ENCODE measurements at places on chromosomes 4 and X. TPM values are rescaled to one million over a fixed set of nuclear protein-coding genes. Genes with fewer than 3 reads are reported as not detected.

Gene SPANXA2
- not detected for polyA plus RNA-seq

Gene CT45A3
- polyA plus RNA-seq = not detected

Gene NAP1L2
- 2.0 TPM for polyA plus RNA-seq

Gene NDUFC1
- polyA plus RNA-seq = 71.7 TPM

Gene SOD3
- 50.0 TPM for polyA plus RNA-seq

Gene UCP1
- polyA plus RNA-seq = 0.56 TPM

Gene MAGEC3
- polyA plus RNA-seq = not detected

Gene ADH1B
- 1,151 TPM for polyA plus RNA-seq

Gene LEF1
- polyA plus RNA-seq = 1.00 TPM

Gene AMER1
- 1.8 TPM for polyA plus RNA-seq

Gene PIN4
- 29.2 TPM for polyA plus RNA-seq

Gene POLN
- 2.8 TPM for polyA plus RNA-seq

Gene SRP72
- polyA plus RNA-seq = 36.8 TPM

Gene LNX1
- 14.1 TPM for polyA plus RNA-seq

Gene RNF150
- polyA plus RNA-seq = 3.0 TPM

Gene PAK3
- 7.2 TPM for polyA plus RNA-seq

Gene MAGEB10
- polyA plus RNA-seq = not detected

Gene ARAP2
- polyA plus RNA-seq = 1.3 TPM

Gene GPR119
- polyA plus RNA-seq = not detected

Gene CCDC110
- 0.34 TPM for polyA plus RNA-seq

Gene USP17L29
- polyA plus RNA-seq = not detected

Gene RTL5
- 1.1 TPM for polyA plus RNA-seq

Gene CT45A2
- polyA plus RNA-seq = not detected

Gene HSPA4L
- 0.77 TPM for polyA plus RNA-seq

Gene USP26
- not detected for polyA plus RNA-seq

Gene JADE3
- 2.5 TPM for polyA plus RNA-seq

Gene TRIM61
- polyA plus RNA-seq = 2.0 TPM

Gene FAM133A
- polyA plus RNA-seq = not detected

Gene CENPI
- 0.16 TPM for polyA plus RNA-seq

Gene NUP62CL
- not detected for polyA plus RNA-seq

Gene LRCH2
- polyA plus RNA-seq = 0.94 TPM

Gene GAGE12F
- polyA plus RNA-seq = not detected

Gene MAGEE1
- 1.8 TPM for polyA plus RNA-seq

Gene MBNL3
- 4.2 TPM for polyA plus RNA-seq

Gene DCAF16
- polyA plus RNA-seq = 9.5 TPM

Gene CACNA1F
- polyA plus RNA-seq = 0.10 TPM

Gene NUDT10
- 0.67 TPM for polyA plus RNA-seq

Gene KLHL34
- polyA plus RNA-seq = 0.02 TPM

Gene HCFC1
- polyA plus RNA-seq = 9.5 TPM

Gene PPP2R2C
- polyA plus RNA-seq = 0.32 TPM

Gene TEC
- polyA plus RNA-seq = 0.62 TPM

Gene TMPRSS11F
- polyA plus RNA-seq = not detected

Gene EMCN
- polyA plus RNA-seq = 31.4 TPM

Gene DLG3
- 2.4 TPM for polyA plus RNA-seq

Gene ZMAT1
- 6.3 TPM for polyA plus RNA-seq

Gene FGD1
- polyA plus RNA-seq = 1.7 TPM

Gene CPZ
- 6.9 TPM for polyA plus RNA-seq

Gene VCX2
- not detected for polyA plus RNA-seq

Gene CCKAR
- 1.0 TPM for polyA plus RNA-seq

Gene ASB5
- 0.07 TPM for polyA plus RNA-seq

Gene CRMP1
- polyA plus RNA-seq = 0.22 TPM

Gene C4orf51
- polyA plus RNA-seq = not detected

Gene GPR82
- polyA plus RNA-seq = 0.03 TPM

Gene PSAPL1
- polyA plus RNA-seq = not detected

Gene ZNF711
- polyA plus RNA-seq = 1.1 TPM

Gene ASMT
- polyA plus RNA-seq = 0.07 TPM

Gene CFAP99
- polyA plus RNA-seq = 0.09 TPM

Gene SPIN2A
- polyA plus RNA-seq = 0.20 TPM

Gene AFP
- not detected for polyA plus RNA-seq

Gene LGI2
- 0.98 TPM for polyA plus RNA-seq

All from adipose tissue (tissue), 3 donors.